ENCODE measurements at places on chromosomes 2 and 18.

- DNase-seq = peak; percentile 30
Measured at GRCh38 chr18:75408554-75409506, 18.7 kb downstream of the SMIM21 start.

GRCh38 chr2:10831400-10831985 lies 18.9 kb upstream of the PDIA6 start:
- no peak for DNase-seq

DNA sequence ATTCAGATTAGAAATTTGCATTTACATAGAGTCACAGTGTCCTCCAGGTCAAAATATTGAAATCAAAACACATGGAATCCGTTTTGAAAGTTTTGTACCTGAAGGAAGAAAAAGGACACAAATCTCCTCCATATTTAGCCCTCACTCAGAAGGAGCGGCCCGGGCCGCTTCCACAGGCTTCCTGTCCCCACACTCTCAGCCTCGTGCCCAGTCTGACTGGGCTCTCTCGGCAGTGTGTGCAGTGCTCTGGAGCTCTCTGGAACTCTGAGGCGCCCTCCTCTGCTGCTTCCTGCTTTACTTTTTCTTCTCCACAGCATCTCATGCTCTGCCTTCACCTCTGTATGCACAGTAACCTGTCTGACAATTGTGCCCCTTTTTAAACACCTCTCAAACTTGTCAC lies 22.2 kb upstream of the ZFP36L2 start:
- no peak for DNase-seq

- no peak for DNase-seq
Measured at GRCh38 chr2:38835990-38836389, 39.7 kb downstream of the DHX57 start.

DNA sequence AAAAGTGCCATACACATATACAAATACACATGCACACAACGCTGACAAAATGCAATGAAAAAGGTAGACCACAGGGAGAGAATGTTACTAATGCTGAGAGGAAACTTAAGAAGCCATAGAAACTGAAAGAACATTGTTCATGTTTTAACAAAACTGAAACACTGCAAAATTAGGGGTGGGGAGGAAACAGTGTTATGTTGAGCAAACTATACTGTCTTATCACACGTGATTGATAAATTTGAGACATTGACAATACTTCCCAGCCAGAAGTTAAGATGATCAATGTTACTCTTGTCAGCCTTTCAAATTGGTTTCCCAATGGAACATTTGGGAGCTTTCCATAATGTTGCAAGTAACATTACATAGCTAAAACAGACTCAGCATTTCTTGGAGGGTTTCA lies 165.5 kb downstream of the L3MBTL4 start:
- no peak for DNase-seq

- no peak for DNase-seq
Measured at GRCh38 chr18:63783394-63783793, 8.2 kb downstream of the SERPINB7 start.

DNA sequence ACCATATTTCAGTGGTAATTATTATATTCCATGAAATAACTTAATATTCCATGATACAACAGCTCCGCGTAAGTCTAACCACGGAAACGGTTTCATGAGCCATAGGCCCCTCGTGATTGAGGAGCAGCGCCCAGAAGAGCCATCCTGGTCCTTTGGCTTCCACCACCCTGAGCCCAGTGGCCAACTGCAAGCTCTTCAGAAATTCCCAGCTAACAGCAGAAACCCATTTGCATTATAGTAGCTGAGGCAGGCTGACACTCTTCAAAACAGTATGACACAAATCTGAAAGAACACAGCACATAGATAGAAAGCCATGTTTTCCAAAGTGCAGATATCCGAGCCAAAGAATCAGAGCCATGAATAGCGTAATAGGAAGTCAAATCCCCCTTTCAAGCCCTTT lies 120.9 kb upstream of the NFATC1 start:
- DNase-seq = no peak

DNA sequence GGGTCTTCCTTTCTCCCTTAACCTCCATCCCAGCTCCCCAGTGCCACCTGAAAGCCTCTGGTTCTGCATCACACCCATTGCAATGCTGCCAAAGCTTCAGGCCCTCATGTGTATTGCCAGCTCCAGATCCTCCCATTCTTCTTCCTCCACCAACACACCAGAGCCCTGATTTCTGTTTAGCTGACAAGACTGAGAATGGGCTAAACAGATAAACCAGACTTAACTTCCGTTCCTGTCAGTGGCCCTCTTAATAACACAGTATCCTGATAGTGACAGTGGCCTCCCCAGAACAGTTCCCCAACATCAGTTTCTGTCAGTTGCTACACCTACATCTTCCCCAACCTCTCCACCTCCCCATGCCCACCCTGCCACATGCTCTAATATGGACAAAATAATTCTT lies 31.3 kb upstream of the C1D start:
- DNase-seq = no peak

GRCh38 chr2:204898928-204899640 lies 353.8 kb downstream of the PARD3B start:
- no peak for DNase-seq

- peak; percentile 28 for DNase-seq
Measured at GRCh38 chr18:616380-616995, 19.7 kb downstream of the CLUL1 start.

- no peak for DNase-seq
Measured at GRCh38 chr2:201167546-201167945, 15.4 kb upstream of the CASP10 start.

- DNase-seq = no peak
Measured at GRCh38 chr2:7930800-7931635, 750.8 kb upstream of the ID2 start.

- DNase-seq = no peak
Measured at GRCh38 chr2:230592775-230593174, 119.9 kb upstream of the CAB39 start.

- DNase-seq = no peak
Measured at GRCh38 chr2:65369574-65369973, 62.8 kb downstream of the SPRED2 start.

DNA sequence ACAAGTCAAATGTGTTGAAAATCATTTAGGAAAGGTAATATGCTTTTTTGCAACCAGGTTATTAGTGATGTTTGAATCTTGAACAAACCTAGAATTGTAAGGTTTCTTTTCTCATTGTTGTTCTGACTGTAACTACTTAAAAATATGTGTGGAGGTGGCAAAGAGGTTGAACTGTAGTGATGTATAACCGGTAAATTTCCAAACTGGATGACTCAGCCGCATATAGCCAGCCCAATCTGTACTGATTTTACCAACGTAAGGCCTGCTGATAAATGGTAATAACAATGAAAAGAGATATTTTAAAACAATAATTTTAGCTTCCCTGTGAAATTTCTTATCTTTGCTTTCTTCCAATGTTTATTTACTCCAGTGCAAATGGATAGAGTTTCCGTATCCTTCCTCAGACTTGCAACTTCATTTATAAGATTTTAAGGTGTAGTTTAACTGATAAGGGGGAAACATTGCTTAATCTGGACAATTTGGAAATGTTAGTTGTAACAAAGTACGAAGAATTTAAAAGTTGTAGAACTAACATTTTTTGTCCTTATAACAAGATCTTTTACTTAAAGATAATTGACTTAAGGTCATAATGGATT lies 1170.4 kb upstream of the ZEB2 start:
- no peak for DNase-seq

DNA sequence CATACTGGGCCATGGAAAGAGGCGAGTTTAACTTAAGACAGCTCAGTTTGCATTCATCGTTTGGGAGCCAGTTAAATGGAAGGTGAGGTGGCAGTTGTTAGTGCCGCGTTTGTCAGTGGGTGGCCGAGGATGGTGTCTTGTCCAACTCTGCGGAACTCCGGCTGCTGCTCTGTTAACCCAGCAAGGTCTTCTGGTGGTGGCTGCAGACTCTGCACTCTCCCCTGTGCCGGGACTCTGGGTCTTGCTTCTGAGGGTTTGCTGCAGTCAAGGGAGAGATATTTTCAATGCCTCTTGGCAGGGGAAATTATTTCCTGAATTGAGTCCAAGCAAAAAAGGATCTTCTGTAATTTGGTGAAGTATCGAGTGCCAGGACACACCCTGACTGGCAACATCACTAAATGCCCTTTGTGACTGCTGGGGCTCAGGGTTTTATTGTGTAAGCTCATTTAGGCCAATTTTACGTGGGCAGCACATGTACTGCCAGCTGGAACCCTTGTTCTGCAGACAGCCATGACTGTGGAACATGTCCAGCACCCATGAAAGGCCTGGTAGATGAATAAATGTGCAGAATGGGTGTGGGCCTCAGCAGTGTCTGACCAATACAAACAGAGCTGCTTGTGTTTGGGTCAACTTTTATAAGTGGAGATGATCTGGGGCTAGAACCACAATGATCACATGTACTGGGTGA lies 58.1 kb downstream of the IL1R2 start:
- DNase-seq = no peak

- no peak for DNase-seq
Measured at GRCh38 chr2:133293544-133294353, 274.5 kb downstream of the NCKAP5 start.

- DNase-seq = no peak
Measured at GRCh38 chr2:232325324-232326273, 53.0 kb upstream of the ALPP start.

DNA sequence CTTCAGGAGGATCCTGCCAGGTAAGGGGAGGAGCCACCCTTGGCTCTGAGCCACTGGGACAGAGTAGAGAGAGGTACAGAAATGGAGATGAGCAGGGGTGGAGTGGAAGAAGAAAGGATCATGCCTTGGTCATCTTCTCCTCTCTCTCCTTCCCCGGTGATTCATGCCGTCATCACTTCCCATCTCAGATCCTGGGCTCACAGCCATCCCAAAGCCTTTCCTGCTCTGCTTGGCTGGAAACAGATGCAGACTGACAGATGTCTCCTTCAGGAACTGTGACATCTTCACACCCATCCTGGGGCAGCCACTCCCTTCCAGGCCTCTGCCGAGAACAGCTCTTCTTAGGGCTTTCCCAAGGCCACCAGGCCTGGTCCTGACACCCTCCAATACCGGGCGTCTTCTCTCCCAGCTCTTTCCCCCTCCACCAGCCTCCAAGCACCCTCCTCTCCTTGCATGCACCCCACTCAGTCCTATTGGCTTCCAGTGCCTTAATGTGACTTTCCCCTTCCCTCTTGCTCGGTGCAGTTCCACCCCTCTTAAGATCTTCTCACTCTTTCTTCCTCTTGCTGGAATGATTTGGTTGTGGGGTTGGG lies 58.3 kb upstream of the TNP1 start:
- no peak for DNase-seq

GRCh38 chr18:29660777-29661176 lies 1381.8 kb downstream of the DSC3 start:
- no peak for DNase-seq

- DNase-seq = no peak
Measured at GRCh38 chr2:236172255-236173035, 4.3 kb upstream of the GBX2 start.

DNA sequence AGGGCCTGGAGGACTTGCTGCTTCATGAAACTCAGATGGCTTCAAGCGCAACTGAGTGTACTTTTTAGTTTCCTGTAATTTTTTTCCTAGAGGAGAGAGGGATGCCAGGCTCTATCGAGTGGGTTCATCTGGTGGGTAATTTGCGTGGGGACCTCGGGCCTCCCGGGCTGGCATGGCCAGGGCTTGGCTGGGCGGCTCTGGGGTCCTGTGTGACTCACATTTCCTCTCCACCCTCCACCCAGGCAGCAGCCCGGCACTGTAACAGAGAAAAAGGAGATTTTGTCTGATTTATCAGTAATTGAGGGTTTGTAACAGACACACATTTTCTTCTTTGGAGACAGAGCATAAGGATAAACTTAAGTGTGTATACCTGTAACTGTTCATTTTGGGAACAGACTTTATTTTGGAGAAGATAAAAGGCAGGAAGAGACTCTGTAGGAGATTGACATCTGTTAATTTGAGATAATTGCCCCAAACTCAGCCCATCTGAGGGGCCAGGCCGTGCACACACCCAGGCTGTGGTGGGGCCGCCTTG lies 64.3 kb downstream of the NFATC1 start:
- DNase-seq = no peak

GRCh38 chr18:24368749-24369148 lies 28.9 kb downstream of the OSBPL1A start:
- no peak for DNase-seq

DNA sequence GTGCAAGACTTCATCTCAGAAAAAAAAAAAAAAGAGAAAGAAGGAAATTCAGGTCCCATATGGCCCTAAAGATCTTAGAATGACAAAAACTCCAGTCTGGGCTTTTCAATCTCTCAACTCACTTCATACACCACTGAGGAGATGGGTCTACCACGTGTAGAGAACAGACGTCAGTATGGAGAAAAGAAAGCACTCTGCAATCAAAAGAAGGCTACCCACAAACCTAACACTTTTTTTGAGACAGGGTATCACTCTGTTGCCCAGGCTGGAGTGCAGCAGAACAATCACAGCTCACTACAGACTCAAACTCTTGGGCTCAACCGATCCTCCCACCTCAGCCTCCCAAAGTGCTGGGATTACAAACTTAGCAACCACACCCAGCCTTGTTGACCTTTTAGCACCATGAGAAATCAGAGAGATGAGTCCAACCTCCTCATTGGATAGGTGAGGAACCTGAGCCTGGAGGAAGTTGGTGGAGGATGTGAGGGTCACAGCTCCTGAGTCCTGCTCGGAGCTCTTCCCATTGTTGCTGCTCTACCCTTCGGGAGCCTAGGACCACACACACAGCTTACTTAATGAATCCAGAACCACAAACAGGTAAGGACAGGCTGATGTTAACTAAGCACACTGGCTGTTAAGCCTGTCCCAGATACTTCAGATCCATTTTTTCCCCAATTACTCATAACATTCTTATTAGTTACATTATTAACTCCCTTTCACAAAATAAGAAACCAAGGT lies 23.7 kb downstream of the TBC1D8 start:
- DNase-seq = no peak

DNA sequence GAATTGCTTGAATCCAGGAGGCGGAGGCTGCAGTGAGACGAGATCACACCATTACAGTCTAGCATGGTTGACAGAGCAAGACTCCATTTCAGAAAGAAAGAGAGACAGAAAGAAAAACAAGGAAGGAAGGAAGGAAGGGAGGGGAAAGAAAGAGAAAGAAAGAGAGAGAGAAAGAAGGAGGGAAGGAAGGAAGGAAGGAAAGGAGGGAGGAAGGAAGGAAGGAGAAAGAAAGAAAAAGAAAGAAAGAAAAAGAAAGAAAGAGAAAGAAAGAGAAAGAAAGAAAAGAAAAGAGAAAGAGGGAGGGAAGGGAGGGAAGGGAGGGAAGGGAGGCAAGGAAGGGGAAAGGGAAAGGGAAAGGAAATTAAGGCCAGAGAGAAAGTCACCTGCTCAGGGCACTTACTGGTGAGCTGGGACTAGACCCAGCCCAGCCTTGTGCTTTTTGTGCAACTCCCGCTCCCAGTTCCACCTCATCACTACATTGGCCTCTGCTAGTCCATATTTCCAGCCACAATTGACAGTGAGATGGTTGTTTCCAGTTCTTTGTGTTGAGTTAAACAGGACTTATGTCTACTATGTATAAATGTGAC lies 35.7 kb downstream of the MOGAT1 start:
- DNase-seq = no peak

- no peak for DNase-seq
Measured at GRCh38 chr2:84959095-84959565, 11.8 kb upstream of the KCMF1 start.
